Hepatic stellate cell (primary cell): ENCODE measurements at places on chromosomes 6 and 20.

DNA sequence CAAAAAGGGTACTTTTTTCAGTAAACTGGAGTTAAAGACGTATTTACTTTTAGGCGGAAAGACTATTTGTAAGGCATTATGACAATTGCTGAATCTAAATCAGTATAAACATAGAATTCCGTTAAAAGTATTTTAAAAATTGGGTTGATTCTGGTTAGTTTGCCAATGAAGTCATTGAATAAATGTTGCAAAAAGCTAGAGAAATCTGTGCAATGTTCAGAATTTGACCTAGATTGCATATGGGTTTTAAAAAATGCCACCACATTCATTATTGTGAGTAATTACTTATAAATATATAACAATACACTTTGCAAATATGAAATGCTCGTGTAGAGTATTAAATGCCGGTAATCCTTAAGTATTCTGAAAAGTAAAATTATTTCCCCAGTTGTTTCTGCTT, 116.5 kb upstream of the EEF1E1 start:
- no peak for DNase-seq

GRCh38 chr20:21725892-21726291, 20.4 kb downstream of the PAX1 start:
- no peak for DNase-seq

DNA sequence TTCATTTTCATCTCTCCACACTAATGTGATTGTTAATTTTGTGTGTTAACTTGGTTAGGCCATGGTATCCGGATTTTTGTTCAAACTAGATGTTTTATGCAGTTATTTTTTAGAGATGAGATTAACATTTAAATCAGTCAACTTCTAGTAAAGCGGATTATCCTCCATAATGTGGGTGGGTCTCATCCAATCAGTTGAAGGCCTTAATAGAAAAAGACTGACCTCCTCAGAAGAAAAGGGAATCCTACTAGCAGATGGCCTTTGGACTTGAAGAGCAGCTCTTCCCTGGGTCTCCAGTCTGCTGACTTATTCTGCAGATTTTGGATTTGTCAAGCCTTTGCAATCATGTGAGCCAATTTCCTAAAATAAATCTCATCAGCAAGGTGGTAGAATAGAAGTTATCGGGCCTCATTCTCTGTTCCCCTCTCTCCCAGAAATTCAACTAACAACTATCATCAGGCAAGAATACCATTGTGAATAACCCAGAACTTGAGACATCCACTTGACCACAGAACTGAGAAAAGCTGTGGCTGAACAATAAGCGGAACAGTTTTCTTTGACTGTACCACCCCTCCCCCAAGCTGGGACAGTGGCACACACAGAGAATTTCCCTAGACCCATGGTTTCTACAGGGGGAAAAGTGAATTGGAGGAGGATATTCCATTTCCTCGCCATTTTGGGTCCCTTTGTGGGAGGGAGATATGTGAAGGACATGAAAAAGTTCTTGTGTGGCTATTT, 323.0 kb downstream of the UTRN start:
- no peak for DNase-seq

DNA sequence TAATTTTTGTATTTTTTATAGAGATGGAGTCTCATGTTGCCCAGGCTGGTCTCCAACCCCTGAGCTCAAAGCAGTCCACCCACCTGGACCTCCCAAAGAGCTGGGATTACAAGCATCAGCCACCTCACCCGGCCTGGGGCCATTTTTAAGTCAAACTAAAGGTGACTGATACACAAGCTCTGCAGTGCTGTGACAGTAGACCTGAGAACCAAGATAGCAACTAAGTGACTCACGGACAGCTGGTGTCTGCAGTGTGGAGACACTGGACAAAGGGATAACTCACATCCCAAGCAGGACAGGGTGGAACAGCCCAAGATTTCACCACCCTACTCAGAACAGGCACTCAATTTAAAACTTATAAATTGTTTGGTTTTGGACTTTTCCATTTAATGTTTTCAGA, 402.5 kb downstream of the CD83 start:
- DNase-seq, result no peak

- no peak for DNase-seq
Measured at GRCh38 chr20:45874576-45874975, 6.5 kb upstream of the ZSWIM1 start.

- DNase-seq, result no peak
Measured at GRCh38 chr20:22368235-22368634, 216.1 kb downstream of the FOXA2 start.

DNA sequence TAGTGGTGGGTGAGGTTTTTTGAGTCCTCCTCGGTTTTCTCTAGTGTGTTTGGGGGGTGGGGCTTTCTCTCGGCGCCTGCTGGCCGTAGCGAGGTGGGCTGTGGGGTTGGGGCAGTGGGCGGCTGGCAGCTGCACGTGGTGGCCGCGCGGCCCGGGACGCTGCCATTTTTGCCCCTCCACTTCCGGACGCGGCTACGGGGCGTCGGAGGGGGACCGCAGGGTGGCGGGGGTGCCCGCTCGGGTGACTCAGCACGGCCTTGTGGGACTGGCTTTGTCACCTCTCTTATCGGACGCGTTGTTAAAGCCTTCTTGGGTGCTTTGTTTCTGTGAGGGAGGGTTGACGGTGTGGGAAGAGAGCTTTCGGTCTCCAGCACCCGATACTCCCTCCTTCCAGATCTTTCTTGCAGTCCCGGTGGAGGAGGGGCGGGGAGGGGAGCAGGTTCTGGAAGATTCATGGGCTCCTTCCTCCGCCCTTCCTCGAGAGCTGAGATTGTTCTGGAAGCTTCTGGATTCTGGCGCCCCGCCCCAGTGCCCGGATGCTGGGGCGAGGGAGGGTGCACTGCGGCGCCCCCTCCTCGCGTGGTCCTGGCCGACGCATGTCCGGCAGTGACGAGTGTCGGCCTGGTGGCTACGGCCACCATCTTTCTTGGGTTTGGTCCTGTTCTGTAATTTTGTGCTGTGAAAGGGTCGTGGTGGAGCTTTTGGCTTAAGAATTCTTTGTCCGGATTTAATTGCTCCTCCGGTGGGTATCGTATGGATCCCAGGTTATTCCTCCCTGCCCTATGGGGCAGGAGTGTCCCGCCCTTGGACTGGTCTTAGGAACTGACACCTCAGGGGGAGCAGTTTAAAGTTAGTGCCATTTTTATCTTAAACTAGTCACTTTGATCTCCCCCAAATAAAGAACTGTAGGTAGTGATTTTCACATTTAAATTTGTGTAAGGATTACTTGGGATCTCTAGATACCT, 719 bp downstream of the HSP90AB1 start:
- peak; percentile 59 for DNase-seq

- DNase-seq, result peak; percentile 92
Measured at GRCh38 chr20:37315021-37315451, 25.6 kb downstream of the MANBAL start.

DNA sequence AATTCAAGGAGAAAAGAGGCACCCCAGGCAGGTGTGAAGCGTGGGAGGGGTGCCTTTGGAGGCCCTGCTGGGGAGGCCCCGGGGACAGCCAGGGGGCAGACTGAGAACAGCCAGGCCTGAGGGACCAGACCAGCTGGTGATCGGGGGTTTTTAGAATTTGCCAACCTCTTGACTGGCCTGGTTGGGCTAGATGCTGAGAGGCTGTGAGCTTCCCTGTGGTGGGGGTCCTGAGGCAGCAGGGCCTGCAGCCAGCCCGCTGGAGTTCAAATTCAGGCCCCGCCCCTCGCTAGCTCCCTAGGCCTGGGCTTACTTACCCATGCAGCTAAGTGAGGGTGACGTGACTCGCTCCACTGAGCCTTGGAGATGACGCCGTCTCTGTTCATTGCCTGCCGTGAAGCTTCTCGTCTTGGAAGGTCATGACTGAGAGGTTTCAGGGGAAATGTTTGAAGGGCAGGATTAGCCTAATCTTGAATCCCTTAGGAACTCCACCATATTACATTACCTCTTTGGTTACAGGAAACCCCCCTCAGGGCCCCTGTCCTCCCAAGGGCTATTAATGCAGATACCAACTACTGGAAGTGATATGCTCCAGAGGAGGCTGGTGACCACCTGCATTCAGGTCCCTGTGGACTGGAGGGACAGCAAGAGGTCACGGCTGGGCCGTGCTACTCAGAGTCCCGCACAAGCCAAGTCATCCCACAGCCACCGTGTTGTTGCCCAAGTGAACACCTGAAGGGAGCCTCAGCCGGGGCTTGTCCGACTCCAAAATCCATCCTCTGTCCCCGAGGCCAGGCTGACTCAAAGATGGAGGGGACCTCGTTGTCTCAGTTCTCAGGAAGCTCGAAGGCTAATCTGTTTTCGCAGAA, 73.9 kb upstream of the DUSP22 start:
- no peak for DNase-seq

DNA sequence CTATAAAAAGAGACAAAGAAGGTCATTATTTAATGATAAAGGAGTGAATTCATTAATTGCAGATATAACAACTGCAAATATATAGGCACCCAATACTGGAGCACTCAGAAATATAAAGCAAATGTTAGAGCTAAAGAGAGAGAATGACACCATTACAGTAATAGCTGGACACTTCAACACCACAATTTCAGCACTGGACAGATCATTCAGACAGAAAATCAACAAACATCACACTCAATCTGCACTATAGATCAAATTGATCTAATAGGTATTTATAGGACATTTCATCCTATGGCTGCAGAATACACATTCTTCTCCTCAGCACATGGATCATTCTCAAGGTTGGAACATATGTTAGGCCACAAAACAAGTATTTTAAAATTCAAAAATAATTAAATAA, 72.7 kb downstream of the MAP7 start:
- no peak for DNase-seq

GRCh38 chr6:48869595-48869994, 593.5 kb downstream of the MMUT start:
- DNase-seq, result no peak

GRCh38 chr6:114033606-114034005, 62.7 kb upstream of the HDAC2 start:
- DNase-seq, result no peak

DNA sequence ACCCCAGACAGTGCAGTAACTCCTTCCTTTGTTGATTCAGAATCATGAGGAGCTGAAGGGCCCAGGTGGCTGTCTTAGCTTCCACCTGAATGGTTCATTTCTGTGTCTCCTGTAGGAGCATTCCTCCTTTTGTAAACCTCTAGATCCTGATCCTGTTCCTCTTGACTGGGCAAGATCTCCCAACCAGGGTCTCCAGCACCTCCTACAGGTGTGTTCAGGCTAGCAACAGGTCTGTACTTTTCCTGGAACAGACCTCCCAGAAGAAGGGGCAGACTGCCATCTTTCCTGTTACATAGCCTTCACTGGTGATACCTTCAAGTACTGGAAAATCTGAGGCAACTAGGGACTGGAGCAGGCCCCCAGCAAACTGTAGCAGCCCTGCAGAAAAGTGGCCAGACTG, 35.2 kb downstream of the HLA-B start:
- no peak for DNase-seq

- DNase-seq, result peak; percentile 62
Measured at GRCh38 chr6:13303668-13304017, 24.7 kb downstream of the TBC1D7 start.

- no peak for DNase-seq
Measured at GRCh38 chr6:16504609-16505008, 256.7 kb downstream of the ATXN1 start.

GRCh38 chr6:11921017-11921438, 91.1 kb upstream of the HIVEP1 start:
- DNase-seq, result peak; percentile 92

GRCh38 chr20:41182296-41183212, 45.2 kb downstream of the PLCG1 start:
- no peak for DNase-seq

DNA sequence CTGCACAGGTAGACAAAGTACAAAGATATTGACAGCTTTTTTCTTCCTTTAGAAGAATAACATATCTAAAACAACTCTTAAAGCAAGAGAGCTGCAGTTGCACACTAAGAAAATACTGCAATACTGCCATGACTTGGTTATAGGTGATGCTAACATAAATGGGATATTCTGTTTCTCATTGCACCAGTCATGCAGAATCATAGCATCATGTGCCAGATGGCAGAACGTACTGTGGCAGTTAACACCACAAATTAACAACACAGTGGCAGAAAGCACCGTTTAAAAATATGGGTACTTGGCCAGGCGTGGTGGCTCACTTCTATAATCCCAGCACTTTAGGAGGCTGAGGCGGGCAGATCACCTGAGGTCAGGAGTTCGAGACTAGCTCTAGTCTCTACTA, 7.4 kb downstream of the ASXL1 start:
- no peak for DNase-seq

GRCh38 chr20:21933526-21933925, 228.1 kb downstream of the PAX1 start:
- DNase-seq, result no peak

- DNase-seq, result no peak
Measured at GRCh38 chr6:41634657-41635056, 3.6 kb upstream of the MDFI start.

DNA sequence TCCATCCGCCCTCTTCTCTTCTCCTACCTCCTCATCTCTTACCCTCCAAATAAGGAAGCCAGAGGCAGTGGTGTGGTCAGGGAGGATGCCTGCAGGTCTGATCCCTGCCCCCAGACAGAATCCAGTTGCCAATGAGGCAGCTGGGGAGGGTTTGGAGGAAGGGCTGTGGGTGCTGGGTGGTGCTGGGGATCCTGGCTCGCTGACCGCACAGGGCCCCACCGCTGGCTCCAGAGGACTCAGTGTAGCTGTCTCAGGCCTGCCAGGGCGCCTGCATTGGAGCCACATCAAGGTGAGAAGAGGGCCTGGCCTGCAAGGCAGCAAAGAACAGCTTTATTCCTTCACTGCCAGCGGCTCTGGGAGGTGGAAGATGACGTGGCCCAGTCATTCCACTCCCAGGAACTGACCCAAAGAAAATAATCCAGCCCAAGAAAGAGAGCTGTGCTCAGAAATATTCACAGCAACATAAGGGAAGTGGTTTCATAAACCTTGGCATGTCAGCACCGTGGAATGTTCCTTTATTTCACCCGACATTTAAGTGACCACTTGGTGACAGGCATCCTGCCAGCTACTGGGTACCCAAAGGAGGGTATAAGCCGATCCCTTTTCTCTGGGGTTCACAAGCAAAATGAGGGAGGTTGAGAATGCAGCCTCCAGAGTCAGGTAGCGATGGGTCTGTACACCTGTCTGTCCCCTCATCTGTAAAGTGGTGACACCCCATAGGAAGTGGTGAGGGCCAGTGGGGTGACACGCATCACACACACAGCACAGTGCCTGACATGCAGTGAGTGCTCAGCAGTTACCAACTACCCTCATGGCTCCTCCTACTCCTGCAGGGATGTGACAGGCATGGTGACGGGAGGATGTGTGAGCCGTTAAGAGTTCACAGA, 125.1 kb downstream of the SNX5 start:
- peak; percentile 94 for DNase-seq

DNA sequence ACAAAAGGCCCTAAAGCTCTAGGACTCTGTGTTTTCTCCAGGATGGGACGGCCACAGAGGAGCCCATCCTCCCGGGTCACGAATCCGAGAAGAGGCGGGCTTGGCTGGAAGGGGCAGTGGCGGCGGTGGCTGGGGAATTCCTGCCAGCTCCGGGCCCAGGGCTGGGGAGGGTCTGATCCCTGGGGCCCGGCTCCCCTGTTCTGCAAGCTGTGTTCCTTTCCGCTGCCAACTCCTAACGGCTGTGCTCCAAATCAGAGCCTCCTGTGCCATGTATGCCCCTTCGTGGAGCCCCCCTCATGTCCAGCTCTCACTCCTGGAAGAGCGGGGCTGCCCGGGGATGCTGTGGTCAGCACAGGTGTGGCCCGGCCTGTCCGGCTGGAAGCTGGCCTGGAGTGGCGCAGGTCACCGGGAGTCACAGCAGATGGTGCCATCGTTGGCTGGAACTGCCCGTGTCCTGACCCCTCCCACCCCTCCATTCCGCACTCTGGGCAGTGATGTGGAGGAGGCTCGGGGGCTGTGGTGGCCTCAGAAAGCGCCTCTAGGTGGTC, 88.2 kb upstream of the MPC1 start:
- no peak for DNase-seq
